CD4-positive, alpha-beta T cell treated with Interferon gamma for 1 hour (primary cell): ENCODE measurements at places on chromosomes 3 and 15.

DNA sequence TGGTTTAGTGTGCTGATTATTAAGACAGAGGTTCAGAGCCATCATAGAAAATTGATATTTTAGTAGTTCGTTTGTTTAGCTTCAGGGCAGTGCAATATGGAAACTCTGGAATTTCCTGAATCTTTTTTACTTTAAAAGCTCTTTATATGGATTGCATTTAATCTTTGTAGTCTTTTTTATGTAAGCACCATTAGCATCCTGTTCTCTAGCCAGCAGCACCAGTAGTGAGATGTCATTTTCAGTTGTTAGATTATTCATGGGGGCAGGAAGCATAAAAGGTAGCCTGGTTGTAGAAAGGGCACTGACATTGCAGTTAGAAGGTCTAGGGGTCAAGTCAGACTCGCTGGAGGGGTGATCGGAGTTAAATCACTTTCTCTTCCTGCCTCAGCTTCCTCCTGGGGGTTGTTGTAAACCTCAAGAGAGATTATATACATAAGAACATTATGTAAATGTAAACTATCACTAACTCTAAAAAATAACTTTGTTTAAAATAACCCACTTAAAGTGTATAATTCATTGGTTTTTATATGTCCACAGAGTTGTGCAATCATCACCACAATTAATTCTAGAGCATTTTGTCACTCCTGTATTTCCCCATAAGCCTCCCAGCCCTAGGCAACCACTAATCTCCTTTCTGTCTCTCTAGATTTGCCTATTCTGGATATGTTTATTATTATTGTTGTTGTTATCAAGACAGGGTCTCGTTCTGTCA lies 31.4 kb upstream of the ITPKA start:
- DNase-seq = no peak

DNA sequence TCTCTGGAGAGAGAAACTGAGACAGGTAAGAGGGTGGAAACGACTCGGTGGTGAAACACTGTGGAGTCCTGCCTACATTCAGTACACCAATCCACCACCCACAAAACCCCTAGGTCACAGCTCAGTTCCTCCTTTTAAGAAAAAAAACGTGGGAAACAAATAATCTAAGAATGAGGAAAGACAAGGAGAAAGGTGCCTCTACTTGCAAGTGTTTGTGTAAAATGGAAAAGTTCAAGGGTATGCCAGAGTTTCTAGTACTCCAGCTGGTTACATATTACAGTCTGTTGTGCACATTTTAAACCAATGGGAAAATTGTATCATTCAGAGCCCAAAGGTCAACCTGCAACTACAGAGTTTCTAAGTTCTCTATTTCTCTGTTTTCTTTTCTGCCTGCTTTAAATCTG lies 32.2 kb downstream of the HGD start:
- no peak for DNase-seq

DNA sequence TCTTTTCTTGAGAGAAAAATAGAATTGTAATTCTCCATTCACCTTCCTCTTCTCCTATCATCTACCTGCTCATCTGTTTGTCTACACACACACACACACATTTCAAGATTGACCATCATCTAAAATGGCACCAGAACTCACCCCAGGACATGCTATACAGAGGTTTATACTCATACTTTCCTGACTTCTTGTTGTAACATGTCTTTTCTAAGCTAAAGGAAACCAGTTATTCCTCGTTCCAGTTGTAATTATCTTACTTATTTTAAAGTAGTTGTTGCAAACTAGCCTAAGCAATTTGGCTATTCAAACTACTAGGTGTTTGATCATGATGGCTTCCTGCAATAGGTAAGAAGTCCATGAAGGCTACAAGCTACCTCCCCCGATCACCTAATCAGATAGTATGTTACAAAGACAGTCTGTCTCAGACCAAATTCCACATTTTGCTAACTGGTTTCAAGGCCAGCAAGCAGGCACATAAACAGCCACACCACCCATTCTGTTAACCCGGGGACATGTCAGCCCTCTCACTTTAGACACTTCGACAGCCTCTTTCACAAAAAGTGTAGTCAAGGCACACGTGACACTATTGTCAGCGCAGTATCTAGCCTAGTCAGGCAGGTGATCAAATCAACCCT lies 189.7 kb downstream of the SHQ1 start:
- DNase-seq = no peak

- DNase-seq = no peak
These were observed 75.1 kb upstream of the VGLL4 start for GRCh38 chr3:11718637-11719405.

DNA sequence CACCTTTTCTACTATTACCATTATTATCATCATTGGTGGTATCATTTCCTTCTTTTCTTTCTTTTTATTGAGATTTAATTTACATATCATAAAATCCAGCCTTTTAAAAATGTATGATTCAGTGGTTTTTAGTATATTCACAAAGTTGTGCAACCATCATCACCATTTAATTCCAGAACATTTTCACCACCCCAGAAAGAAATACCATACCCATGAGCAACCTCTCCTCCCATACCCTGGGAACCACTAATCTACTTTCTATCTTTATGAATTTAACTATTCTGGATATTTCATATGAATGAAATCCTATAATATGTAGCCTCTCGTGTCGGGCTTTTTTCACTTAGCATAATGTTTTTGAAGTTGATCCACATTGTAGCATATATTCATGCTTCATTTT lies 29.1 kb downstream of the AAGAB start:
- no peak for DNase-seq

DNA sequence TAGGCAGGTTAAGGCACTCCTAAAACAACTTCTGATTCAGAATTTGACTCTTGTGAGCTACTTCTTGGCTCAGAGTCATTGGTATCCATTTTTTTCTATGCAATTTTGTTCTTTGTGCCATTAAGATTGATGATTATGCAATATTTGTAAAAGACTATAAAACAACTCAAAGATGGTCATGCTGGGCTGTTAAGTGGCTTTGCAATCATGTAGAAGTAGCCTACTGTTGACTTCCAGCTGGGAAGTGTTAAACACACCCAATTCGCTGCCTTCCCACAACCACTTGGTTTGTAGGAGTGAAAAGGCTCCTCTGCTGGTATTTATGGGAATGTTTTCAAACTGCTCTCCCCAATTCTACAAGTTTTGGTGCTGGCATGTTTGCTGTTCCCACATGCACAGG lies 74.7 kb upstream of the COL6A6 start:
- DNase-seq = no peak

GRCh38 chr3:29708884-29709283 lies 428.0 kb downstream of the RBMS3 start:
- DNase-seq = no peak

DNA sequence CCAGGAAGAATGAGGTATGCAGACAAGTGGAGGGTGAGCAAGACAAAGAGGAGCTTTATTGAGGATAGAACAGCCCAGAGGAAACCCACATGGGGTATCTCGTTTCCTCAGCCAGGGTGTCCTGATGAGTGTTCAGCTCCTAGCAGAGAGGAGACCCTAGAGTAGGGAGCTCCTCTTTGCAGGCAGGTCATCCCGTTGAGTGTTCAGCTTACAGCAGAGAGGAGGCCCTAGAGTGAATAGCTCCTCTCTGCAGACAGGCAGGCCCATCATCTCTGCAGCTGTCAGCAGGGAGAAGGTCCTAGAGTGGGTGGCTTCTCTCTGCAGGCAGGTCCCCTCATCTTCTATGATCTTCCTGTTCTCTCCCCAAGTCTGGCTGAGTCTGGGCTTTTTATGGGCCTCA lies 90.6 kb upstream of the TNFSF10 start:
- DNase-seq = no peak

DNA sequence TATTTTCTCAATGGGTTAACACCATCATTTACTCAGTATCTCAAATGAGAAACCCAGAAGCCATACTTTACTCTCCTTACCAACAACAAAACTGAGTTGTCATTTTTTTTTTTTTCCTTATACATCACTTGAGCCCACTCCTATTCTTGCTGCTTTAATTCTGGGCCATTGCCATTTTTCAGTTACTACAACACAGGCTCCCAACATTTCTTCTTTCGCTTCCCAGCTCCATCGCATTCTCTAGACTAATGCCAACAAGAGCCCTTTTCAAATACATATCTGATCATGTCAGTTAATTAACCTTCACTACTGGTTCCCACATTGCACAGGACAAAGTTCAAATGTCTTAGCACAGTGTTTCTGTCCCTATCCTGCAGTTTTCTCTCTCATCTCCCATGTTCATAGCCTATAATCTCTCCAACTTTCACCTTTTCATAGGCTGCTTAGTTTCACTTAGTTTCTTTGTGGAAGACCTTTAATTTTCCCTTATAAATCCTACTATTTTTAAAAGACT lies 22.5 kb upstream of the ANXA2 start:
- DNase-seq = no peak

- DNase-seq = no peak
These were observed 7.3 kb downstream of the MCTP2 start for GRCh38 chr15:94238539-94239118.

DNA sequence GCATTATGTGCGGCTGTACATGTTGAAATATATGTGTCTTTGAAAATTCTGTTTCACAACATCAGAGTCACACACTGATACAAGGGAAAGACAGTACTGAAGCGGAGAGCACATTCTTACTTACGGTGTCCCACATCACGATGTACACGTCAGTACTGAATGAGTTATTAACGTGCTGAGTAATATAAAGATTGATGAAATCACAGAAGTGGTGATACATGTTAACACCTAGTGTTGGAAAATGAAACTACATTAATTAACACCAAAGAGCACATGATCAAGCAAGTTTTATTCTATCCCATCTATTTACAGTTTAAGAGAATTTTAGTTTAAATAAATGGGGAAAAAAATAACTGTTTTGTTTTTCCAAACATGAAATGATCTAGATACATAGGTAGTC lies 15.6 kb downstream of the EOGT start:
- DNase-seq = no peak

GRCh38 chr3:25652921-25653320 lies 11.8 kb downstream of the TOP2B start:
- no peak for DNase-seq
